ENCODE measurements at places on chromosomes 6 and 20.
A peak's percentile ranks its signal among the peaks of the same experiment; 100 is the strongest.

DNA sequence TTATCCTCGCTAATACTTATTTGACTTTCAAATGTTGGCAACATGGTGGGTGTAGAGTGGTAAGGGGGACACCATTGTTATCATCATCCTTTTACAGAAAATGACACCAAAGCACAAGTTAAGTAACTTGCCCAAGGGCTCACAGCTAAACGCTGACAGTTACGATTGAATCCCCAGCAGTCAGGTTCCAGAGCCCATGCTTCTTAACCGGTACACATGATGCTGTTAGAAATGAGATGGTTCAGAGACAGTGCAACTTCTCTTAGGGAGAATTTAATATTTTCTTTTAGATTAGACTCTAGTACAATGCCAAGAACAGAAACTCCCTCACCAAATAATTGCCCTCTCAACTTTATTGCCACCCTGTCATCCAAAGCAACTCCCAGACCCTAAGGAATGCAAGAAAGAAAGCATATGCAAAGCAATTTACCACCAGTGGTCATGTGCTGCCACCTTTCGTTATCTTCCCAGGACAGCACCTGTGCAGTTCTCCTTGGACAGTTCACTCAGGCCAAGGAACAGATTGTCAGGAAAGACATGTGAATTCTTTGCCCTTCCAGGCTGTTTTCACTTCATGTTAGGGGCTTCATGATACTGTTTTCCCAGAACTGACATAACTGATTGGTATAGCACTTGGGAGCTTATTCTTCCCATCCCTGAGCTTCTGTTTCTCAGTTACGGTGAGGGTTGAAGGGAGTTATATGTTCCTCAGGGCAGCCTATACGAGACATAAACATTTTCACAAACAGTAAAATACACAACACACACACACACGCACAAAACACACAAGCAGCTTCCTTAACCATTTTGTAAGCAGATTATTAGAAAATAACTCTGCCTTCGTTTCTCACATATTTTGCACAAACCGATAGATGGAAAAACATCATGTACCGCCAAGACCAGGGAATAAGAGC lies 5.1 kb downstream of the HLA-DMA start:
- peak; percentile 88 for DNase-seq

DNA sequence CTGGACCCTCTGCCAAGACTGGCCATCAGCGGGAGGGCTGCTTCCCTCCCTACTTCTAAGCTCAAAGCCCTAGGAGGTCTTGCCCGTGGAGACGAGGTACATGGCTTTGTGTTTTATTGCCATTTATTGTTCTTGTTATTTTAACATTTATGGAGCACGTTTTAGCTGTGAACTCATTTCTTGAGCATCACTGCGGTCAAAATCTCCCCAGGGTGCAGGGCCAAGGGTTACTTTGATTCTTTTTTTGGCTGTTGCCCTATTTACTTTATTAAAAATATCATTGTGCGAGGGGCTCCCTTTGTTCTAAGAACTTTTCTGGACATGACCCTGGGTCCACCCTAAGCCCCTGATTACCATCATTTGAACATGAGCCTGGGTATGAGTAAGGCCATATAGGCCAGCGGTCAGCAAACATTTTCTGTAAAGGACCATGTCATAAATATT lies 51.6 kb downstream of the EYA2 start:
- DNase-seq = no peak

- DNase-seq = no peak
These were observed 2.7 kb downstream of the SLC2A10 start for GRCh38 chr20:46712056-46712636.

DNA sequence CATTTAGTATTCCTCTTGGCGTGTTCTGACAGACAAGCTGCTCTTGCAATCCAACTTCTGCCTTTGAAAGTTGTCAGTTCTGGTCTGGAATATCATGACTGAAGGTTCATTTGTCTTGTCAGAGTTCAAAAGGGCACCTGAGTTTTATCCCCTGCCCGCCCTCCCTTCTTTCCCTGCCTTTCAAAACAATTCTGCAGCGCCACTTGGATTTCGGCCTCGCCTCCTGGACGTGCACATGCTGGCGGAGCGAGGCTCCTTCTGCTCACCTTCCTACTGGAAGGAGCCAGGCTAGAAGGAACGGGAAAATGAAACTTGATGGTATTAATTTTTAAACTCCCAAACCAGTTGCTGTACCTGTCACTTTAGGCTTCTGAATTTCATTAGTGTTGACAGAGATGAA lies 55.7 kb upstream of the HDGFL1 start:
- DNase-seq = no peak

- peak; percentile 3 for DNase-seq
These were observed 250.3 kb downstream of the TTLL2 start for GRCh38 chr6:167575158-167575696.

DNA sequence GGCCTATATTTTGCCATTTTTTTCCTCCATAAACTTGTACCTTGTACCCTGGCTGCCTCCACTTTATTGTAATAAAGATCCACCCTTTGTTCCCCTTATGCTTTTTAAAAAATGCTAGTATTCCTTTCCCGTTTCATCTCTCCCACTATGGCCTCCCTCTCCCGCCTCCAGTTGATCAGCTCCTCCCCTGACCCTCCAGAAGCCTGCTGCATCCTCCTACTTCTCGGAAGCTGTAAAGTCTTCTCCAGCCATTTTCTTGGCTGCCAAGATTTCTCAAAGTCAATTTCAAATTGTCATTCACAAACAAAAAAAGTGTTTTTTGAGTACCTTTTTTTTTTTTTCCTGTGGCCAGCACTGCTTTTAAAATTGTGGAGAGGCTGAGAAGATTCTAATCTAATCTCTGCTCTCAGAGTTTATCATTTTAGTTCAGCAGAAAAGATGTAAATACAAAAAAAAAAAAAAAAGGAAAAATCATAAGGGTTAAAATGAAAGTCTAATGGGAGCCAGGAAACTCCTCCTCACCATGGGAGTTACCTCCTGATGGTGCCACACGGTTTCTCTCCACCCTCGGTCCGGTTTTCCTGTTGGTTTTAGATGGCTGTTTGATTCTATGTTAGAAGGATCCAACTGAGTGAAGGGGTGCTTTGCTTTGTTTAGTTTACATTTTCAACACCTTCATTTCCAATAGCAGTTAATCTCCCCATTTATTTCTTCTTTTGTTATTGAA lies 103.0 kb upstream of the KCNK16 start:
- DNase-seq = no peak

DNA sequence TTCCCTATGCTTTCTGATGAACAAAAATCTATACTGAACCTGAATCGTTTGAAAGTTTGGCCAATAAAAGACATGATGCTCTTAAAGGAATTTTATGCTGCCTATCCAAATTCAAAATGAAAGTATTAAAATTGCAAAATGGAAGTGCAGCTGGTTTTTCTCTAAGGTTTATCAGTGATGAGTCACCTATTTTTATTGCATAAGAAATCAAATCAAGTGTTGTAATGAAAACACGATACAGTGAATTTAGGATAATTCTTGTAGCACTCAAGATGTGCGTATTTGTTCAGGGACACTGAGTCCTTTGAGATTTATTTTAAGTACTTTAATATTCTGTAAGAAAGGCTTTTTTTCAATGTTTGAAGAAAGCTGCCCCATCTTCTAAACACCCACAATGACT lies 409.5 kb downstream of the ADGRB3 start:
- no peak for DNase-seq

- no peak for DNase-seq
These were observed 131.6 kb downstream of the PHACTR3 start for GRCh38 chr20:59735917-59736316.

DNA sequence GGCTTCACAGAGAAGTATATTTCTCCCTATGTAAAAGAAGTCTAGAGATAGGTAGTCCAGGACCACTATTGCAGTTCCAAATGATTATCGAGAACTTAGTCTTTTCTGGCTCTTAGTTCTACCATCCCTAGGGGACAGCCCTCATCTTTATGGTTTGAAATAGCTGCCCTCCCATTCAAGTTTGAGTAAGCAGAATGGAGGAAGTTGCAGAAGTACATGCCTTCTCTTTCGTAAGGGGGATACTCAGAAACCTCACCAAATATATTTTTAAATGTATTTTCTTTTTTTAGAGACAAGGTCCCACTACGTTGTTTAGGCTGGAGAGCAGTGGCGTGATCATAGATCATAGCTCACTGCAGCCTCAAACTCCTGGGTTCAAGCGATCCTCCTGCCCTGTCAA lies 236.8 kb upstream of the RREB1 start:
- DNase-seq = no peak

GRCh38 chr20:3745686-3746173 lies 13.2 kb downstream of the HSPA12B start:
- DNase-seq = no peak

DNA sequence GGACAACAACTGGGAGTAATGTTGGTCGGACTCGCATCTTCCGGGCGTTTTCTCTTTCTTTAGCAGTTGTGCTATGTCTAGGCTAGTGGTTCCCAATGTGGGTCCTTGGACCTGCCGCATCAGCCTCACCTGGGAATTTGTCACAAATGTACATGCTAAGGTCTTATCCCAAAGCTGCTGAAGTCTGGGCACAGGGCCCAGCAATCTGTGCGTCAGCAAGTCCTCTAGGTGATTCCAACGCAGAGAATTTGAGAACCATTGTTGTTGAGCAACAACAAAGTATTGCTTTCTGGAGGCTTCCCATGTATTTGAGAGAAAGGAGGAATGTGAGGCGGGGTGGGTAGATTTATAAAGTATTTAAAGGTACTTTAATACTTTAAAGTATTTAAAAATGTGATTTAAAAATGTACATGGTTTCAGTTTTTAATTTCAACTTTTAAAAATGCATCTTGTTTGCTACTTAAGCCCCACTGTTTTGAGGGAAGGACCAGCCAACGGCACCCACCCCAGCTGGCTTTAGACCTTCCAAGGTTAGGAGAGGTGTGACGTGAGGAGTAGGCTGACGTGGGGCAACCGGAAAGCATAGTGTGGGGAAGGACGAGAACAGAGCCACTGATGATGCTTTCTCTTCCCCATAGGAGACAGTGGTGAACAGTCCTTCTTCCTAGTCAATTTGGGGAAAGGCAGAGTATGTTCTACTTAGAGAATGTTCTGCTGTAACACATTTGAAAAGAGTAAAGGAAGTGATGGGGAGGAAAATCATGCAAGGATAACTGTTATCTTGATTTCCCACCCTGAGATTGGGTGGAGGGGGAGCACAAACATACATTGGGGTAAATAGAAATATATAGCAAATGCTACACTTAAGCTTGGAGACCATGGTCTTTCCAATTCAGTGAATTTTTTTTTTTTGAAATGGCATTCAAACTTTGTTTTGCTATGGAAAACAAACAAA lies 4.3 kb downstream of the UST start:
- no peak for DNase-seq

DNA sequence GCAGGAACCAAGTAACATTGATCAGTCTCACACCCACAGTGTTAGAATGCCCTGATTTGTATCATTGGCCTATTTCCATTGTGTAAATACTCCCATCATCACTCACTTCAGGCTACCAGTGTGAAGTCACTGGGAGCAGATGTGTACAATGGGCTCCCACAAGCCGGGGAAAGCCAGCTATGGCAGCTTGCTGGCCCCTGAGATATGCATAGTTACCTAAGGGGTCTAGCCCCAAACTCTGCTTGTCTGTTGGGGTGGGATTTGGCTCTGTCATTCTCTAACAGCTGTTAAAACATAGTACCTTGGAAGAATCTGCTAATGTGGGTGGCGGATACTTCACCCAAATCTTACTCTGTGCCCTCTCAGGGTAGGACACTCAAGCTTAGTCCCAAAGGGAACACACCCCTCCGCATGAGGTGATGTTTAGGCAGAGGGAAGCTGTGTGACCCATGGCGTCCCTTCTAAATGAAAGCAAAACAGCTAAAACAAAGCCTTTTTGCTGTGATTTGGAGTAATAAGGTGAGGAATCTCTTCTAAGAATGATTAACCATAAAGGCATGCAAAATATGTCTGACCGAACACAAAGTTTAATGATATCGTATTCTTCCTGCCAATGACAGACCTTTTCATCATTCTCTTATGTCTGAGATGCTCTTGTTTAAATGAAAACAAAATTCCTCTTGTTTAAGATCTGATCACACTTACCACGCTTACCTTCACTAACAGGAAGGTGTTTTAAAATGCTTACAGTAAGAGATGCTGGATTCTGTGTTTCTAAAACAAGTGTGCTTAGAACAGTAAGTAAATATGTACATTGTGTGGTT lies 45.9 kb upstream of the PXDC1 start:
- DNase-seq = no peak

DNA sequence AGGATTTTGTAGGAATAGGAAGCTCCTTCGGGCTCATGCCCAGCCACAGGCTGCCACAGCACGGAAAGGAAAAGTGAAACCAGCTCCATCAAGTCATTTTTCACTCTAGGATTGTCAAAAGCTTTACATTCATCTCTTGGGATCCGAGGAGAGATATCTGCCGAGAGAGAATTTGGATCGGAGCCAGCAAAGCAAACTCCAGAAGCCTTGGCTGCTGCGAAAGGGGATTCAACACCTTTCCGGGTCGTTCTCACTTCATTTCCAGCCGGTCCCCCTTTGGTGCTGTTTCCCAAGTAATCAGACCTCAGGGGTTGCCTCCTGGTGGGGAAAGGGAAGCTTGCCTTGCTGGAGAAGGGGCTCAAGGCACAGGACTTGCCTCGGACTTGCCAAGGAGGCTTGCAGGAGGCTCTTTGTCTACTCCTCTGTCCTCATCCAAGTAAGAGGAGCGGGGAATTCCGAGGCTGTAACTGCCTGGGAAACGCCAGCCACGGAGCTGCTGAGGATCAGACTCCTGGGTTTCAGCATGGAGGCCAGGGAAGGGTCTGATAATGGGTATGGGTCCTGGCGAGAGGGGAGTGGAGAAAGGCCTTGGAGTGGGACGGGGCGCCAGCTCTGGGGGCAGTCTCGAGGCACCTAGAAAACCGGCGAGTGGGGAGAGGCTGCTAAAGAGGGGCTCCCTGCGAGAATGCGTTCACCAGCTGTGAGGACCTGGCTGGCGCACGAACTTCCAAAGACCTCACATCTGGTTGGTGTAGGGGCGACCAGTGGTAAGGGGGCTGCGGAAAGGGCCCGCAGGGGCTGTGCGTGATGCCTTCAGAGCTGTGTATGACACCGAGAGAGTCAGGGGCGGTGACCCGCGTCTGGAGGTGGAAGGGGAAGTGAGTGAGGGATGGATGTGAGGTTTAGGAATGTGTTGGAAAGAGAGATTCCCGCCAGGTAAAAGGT lies 702 bp downstream of the ETV7 start:
- peak; percentile 68 for DNase-seq

DNA sequence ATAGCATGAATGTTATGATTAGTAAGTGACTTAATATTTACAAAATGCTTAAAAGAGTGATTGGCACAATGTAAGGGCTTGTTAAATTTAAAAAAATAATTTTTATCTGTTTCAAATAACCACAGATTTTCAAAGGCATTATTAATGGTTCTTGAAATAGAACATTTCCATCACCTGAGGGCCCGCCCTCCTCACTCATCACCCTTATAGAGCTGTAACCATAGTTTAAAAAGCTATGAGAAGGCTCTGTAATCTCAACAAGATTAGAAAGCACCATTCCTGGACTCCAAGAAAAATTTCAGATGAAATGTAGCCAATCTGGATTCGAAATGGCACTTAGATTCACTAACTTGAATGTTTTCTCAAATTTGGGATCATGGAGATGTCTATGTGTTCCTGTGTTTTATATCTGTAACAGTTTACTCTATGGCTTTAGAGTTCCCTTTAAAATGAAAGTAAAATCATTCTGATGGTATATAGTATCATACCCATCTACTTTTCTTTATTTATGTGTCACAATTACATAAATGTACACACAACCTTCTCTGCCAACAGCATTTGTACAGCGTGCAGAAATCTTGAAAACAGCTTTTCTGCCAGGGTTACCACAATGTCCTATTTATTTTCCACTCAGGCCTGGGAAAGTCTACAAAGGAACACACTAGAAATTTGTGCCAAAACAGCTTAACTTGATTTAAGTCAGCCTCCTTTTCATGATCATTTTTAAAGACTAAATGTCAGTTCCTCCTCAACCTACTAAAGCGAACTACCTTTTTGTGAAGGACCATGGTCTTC lies 207.7 kb downstream of the TBX18 start:
- no peak for DNase-seq
